Stimulated activated CD8-positive, alpha-beta memory T cell treated with anti-CD3 and anti-CD28 coated beads, Interleukin-4, amount 100 ng/mL, for 4 hours (primary cell): ENCODE measurements at places on chromosomes 6 and 20.

DNA sequence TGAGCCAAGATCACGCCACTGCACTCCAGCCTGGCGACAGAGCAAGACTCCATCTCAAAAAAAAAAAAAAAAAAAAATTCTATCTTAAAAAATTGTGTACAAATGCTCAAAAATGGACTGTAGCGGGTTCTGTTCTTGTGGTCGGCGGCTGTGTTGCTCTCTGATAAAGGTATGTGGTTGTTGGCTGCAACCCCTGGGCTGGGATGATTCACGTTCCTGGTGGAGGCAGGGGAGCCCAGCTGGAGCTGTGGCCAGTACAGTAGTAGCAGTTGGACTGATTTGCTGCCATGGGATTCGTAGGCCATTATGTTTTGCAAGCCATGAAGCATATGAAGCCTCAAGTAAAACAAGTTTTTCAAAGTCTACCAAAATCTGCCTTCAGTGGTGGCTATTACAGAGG, 22.3 kb downstream of the MDN1 start:
- no peak for DNase-seq

DNA sequence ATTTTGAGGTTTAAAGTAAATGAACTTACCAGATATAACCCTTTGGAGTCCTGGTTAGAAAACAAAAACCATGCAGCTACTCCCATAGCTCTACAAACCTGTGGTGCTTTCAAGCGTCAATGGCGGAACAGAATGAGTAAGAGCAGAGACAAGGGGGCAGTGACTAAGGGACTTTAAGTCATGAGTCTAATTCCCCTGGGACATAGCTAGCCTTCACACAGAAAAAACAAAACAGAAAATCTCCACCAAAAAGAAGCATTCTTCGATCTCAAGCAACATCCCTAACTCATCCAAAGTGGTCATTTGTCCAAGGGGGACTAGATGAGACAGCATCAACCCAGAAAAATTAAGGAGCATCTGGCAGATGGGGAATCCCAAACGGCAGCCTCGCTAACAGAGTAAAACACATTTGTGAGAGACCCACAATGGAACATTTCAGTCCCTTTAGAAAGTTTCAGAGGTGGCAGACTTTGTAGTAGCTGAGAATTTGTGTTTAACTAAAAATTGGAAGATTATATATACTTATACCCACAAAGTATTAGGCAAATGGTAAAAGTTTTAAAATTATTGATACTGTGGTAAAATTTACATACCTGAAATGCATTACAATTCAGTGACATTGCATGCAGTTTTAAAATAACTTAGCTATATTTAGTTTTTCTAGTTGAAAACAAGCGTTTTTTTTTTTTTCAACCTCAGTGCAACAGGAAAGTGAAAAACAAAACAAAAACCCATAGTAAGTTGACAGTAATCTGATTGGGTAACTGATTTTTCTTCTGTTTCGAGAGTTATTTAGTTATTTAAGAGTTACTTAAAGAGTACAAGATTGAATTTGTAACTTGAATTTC, 67.5 kb downstream of the KCNQ5 start:
- DNase-seq, result no peak

- no peak for DNase-seq
Measured at GRCh38 chr20:61055180-61056010, 196.7 kb upstream of the CDH4 start.

- DNase-seq, result no peak
Measured at GRCh38 chr20:36261389-36262105, 25.3 kb downstream of the AAR2 start.

DNA sequence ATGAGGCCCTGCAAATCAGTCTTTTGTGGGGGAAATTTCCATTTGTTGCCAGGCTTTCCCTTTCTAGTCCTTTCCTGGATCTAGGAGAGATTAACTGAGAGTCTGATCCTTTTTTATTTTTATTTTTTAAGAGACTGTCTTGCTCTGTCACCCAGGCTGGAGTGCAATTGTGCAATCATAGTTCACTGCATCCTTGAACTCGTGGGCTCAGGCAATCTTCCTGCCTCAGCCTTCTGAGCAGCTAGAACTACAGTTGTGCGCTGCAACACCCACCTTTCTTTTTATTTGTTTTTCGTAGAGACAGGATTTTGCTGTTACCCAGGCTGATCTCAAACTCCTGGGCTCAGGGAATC, 22.9 kb downstream of the OR2B2 start:
- no peak for DNase-seq
